ENCODE measurements at places on chromosomes 7 and 10.

DNA sequence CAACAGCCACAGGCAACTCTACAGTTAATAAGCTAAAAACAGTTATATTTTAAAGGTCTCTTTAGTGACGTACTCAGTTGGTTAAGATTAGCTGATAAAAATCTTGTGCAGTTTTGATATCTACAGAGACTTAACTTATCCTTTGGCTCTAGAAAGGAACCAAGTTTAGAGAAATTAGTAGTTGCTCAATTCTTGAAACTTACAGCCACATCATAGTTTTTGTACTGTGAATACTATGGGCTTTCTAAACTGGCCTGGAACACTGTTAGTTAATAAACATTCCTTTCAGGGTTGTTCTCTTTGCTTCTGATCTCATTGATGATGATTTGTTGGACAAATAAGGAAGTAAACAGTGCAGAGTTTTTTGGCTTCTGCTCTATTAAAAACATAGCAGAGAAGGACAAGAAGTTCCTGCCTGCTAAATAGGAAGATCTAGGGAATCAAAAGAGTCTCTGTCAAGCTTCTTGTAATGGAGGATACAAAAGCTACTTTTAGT is 73.1 kb downstream of the MKLN1 start:
- DNase-seq = no peak

- no peak for DNase-seq
Measured at GRCh38 chr10:129274748-129275474, 192.1 kb upstream of the MGMT start.

GRCh38 chr10:129045599-129045998 is 421.4 kb upstream of the MGMT start:
- DNase-seq = no peak

DNA sequence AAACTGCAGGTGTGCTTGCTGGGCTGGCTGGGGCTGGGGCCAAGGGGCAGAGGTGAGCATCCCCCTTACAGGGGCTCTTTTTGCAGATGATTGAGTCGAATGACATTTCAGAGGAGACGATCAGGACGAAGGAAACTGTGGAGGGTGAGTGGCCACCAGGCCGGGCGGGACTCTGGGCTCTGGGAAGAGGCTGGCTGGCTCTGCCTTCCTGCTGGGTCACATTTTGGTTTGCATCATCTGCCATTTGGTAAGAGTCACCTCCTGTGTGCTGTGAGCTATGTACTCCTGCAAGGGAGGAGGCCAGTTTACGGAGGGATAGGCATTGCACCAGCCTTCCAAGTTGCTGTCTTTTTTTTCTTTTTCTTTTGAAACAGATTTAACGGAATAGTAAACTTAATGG is 73.0 kb upstream of the GTF2IRD1 start:
- no peak for DNase-seq

DNA sequence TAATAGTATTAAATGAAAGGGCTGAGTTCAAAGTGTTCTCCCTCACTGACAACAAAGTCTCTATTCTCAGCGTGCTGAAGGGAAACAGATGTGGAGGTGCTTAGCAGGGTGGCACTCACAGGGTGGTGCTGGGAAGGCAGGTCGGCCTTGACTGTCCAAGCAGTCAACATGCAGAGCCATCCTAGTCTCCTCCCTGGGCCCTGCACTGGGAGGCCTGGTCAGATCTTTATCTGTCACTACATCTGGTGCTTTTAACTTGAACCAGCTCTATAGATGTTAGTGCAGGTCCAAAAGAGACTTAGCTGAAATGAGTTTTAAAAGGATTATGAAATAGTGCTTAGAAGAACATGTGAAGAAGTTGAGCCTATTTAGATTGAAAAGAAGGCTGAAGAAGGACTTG is 82.1 kb downstream of the AVL9 start:
- DNase-seq = no peak

- DNase-seq = no peak
Measured at GRCh38 chr7:130922206-130923112, 188.5 kb upstream of the KLF14 start.

- no peak for DNase-seq
Measured at GRCh38 chr7:3158341-3158760, 114.7 kb upstream of the CARD11 start.
